Activated CD8-positive, alpha-beta memory T cell treated with anti-CD3 and anti-CD28 coated beads for 1 hour (primary cell): ENCODE measurements at places on chromosomes 2 and 18.

DNA sequence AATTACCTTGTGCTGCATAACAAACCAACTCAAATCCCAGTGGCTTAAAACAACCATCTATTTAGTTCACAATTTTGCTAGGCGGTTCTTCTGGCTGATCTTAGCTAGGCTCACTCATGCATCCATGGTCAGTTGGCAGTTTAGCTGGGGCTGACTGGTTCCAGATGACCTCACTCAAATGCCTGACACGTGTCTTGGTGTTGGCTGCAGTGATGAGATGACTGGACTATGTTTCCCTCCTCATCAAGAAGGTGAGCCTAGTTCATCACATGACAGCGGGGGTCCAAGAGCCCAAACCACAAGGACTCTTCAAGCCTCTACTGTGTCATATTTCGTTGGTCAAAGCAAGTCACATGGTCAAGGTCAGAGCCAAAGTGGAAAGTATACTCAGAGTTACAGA, 42.7 kb upstream of the ACTR3 start:
- no peak for DNase-seq

DNA sequence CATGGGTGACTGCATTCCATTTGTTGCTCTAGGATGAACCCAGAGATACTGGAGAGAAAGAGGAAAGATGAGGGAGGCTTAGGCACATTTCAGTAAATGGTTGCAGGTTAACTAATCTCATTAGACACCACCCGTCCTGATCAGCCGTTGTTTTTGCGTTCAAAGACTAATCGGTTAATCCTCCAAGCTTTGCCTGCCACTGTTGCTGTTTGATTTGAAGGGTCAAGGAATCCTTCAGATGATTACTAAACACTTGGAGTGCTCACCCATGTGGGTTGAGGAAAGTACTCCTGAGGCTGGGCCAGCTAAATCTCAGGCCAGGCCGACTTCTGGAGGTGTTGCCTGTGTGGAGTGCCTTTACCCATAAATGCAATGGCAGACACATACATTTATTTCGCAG, 8.6 kb downstream of the SH3RF3 start:
- DNase-seq, result no peak

DNA sequence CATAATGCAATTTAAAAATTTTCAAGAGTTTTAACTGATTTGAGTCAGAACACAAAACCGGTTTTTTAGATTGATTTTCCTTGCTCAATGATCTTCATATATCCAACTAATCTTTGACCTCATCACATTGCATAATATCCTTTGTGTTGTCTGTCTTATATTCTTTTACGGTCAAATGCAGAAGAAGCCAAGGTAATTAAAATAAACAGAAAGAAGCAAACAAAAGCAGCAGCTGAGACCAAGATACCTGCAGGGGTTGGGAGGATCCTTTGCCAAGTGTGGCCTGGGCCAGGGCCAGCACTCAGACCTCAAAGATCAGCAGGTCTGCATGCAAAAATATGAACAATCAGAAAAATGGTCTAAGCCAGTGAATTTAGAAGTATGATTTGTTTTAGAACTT, 428.9 kb upstream of the NETO1 start:
- DNase-seq, result no peak

GRCh38 chr18:48898521-48898920, 52.2 kb downstream of the SMAD7 start:
- DNase-seq, result no peak

- DNase-seq, result no peak
These were observed 972 bp downstream of the IL1R1 start for GRCh38 chr2:102143450-102143985.

DNA sequence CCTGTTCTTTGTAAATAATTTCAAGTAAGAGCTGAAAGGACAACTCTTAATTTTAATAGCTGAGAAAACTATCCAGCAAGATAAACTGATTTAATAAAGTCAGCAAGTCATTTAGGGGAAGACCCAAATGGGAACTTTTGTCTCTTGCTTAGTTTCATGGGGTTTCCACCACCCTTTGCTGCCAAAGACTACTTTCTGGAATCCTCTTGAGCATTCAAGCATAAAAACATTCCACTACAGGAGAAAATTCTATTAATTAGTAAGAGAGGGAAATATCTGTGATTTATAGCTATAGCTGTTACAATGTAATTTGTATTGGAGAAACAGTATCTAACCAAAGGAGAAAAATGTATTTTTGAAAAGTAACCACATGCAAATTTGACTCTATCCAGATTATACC, 20.6 kb downstream of the EFEMP1 start:
- no peak for DNase-seq

GRCh38 chr2:99618579-99619097, 128.8 kb upstream of the REV1 start:
- DNase-seq, result no peak

DNA sequence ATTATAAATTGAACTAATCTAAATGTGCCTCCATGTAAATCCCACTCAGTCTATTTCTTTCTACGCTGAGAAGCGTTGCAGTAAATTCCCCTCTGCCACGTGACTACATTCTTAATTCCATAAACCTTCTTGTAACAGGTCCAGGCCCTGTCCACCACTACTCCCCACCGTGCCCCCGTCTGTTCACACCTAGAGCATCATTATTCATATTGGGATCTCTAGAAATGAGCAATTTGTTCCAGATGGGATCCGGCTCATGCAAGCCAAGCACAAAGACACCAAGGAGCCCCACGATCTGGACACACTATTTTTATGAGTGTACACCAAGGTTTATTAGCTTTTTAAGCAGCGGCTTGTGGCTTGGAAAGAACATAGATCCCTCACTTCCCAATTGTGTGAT, 38.2 kb downstream of the BOLA3 start:
- DNase-seq, result no peak

- DNase-seq, result no peak
These were observed 16.9 kb downstream of the STEAP3 start for GRCh38 chr2:119240311-119241204.

DNA sequence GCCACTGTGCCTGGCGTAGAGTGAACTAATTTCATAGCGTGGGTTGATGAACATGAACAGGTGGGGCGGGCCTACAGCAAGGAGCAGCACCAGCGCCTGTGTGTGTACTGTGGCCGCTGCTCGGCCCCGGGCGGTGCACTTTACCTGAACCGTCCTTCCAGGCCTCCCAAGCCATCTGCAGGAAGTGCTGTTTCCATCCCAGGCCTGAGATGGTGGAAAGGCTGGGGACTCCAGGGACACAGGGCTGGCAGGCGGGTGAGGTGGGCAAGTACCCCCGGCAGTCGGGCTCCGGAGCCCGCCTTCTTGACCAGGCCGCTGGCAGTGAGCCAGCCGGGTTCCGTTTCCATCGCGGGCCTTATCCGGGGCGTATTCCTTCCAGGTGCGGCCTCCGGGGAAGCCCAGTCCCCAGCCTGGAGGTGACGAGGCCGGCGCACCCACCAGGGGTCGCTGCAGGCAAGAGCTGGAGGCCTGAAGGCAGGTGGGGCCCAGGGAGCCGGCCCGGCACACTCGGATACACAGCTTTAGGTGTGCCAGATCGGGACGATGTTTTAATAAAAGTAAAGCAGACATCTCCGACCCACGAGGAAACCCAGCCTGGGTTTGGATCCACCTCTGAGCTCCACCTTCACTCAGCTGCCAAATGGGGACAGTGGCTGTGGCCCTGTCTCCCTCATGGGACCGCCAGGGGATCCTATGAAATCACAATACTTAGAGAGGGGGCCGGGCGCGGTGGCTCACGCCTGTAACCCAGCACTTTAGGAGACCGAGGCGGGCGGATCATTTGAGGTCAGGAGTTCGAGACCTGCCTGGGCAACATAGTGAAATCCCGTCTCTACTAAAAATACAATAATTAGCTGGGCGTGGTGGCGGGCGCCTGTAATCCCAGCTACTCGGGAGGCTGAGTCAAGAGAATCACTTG, 22.7 kb upstream of the PDIA6 start:
- peak; percentile 68 for DNase-seq

- no peak for DNase-seq
These were observed 113.0 kb downstream of the ATP9B start for GRCh38 chr18:79182047-79182713.

GRCh38 chr2:203636588-203637470, 69.6 kb upstream of the CD28 start:
- no peak for DNase-seq

- DNase-seq, result no peak
These were observed 2.3 kb upstream of the TFCP2L1 start for GRCh38 chr2:121287146-121287798.

GRCh38 chr2:235911633-235912233, 256.5 kb downstream of the GBX2 start:
- DNase-seq, result no peak

DNA sequence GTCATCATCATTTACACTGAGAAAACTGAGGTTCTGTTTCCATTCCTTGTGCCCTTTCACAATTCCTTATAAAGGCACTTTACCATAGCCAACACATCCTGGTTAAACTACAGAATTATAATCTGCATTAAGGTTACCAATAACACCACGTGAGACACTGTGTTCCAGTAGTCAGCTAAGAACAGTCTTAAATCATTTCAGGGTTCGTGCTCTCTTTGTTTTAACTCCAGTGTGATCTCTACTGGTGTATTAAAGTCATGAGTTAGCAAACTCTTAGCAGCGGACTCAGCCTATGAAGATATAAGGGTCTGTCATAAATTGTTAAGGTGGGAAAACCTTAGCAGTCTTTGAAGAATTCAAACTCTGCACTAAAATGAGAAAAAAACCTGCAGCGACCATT, 53.0 kb downstream of the TCF4 start:
- no peak for DNase-seq

DNA sequence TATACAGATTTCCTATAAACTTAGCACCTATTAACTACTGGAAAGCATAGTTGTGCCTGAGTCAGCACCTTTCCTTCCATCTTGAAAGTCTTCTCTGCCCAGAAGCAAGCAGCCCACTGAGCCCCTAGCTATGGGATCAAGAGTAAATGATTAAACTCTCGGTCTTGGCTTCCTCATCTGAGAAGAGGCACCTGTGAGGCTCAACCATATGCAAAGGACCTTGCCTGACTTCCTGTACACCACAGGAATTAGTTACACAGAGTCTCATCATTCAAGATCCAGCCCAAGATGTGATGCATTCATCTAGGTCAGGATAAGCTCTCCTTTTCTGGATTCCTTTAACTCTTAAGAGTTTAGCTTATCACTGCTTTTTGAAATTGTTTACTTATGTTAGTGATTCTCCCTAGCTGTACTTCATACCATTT, 96.0 kb downstream of the CDH2 start:
- DNase-seq, result no peak

GRCh38 chr2:198297350-198297749, 493.0 kb downstream of the PLCL1 start:
- DNase-seq, result no peak

DNA sequence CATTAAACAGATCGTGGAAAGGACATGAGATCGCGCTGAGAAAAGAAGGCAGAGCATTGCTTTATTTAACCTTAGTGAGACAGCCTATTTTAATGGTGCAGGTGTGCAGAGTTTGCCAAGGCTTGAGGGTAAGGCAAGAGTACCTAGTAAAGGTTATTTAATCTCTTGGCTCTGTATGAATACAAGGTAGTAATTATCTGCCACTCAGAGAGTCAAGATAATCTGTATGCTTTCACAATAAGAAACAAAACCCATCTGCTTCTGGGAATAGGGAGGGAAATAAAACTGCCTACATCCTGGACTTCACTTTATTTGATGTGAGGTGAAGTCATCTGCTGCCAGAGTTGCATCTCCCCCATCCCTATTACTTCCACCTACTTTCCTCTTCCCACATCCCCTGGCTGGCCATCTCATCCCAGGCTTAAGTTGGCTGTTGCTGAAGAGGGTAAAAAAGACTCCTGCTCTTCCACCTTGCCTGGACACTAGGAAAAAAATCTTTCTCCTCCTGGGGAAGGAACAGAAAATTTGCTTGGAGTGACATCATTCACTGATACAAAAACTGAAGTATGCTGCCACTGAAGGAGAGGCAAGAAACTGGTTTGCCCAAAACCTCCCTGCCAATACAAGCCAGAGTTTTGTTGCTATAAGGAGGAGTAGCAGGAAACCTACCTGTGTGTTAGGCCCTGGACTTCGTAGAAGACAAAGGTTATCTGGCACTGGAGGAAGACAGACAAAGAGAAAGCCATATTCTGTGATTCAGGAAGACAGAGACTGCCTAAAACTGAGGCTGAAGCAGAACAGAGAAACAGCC, 35.8 kb upstream of the ARHGAP25 start:
- DNase-seq, result no peak

DNA sequence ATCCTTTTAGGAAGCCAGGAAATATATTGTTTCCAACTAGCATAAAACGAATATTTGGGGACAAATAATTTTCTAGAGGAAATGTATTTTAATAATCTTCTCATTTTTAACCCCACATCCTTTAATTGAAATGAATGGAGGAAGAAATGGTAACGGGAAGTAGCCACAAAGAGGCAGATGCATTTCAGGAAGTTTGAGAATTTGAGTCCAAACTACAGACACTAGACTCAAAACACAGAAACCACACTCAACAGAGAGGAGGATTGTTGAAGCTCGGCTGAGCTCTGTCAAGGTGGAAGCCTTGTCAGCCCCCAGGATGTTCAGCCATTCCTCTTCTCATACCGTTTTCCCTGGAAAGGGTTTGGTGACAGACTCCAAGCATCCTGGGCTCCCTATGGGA, 288.5 kb downstream of the NAPG start:
- no peak for DNase-seq

DNA sequence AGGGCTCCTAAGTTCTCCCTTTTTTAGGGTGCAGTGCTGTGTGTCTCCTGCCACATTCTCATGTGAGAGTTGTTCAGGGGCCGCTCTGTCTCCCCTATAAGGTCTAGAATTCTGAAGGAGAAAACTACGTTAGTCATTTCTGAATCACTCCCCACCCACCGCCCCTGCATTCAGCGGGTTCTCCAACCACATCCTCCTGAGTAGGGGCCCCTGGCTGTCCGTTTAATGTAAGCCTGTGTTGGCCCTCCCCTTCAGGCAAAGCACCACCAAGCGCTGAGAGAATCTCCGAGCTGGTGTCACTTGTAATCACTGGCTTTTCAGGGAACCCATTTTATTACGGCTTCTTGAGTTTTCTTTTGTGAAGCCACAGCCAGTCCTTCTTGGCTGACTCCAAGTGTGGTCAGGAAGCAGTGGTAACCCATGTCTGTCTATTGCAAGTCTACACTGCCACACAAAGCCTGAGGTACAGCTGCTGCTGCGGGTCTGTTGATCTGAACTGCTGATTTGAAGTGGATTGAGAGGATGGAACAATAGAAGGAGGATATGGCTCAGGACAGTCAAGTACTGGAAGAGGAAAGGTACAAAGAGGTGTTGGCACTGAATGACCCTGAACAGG, 16.9 kb downstream of the LCT start:
- DNase-seq, result peak; percentile 41

DNA sequence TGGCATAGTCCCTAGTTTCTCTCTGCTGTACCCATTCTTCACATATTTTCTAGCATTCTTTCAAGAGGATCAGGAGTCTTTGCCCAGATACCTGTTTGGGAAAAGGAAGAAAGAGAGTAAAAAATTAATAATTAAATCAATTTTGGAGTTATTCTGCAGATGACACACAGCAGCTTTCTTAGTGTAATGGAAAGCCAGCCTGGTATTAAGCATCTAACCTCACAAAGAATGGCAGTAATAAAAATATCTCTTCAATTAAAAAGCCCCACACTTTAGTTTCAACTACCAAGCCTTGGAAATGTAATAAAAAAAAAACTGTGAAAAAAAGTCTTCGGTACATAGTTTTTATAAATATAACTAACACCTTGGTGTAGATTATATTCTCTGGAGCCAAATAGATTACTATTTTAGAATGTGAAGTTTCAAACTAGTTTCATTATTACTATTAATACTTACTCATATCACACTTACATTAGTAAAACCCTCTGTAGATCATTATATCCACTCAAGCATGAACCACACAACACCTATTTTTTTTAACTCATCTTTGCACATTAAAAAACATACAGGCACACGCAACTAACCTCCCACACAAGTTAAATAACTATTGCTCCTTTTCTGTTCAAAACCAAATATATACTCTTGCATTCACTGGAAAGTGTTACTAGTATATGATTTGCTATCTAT, 90.9 kb downstream of the GPD2 start:
- no peak for DNase-seq
